ENCODE measurements at places on chromosomes 13 and 19.

DNA sequence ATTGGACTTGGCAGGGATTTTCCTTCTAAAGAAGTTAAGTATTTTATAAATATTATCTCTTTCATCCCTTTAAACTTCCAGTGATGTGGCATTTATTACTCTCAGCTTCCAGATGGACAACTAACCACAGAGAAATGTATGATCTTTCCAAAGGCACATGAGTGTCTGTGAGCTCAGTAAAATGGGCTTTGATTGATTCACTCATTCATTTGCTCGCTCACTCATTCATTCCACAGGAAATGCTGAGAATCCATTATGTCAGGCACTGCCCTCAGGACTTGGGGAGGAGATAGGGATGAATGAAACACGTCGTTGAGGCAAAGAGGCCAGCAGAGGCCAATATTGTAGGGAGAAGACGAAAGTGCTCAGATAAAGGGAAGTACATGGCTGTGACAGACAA, 359.3 kb downstream of the EFNB2 start:
- DNase-seq = no peak

- no peak for DNase-seq
Observed at GRCh38 chr13:90089051-90089450, 1258.4 kb upstream of the MIR17HG start.

DNA sequence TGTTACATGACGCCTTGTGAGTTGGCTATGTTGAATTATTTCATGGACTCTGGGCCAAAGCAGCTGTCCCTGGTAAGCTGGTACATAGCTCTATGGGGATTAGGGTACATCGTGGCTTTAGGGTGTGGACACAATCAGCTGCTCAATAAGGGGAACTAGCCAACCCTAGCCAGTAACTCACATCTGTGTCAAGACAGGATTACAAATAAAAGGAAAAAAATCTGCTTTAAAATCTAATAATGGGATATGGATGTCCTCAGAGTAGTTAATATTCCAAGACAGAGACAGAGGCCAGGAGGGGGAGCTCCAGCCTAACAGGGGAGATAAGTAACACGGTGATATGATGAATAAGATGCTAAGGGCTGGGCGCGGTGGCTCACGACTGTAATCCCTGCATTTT, 21.1 kb upstream of the ZNF766 start:
- peak; percentile 64 for DNase-seq

DNA sequence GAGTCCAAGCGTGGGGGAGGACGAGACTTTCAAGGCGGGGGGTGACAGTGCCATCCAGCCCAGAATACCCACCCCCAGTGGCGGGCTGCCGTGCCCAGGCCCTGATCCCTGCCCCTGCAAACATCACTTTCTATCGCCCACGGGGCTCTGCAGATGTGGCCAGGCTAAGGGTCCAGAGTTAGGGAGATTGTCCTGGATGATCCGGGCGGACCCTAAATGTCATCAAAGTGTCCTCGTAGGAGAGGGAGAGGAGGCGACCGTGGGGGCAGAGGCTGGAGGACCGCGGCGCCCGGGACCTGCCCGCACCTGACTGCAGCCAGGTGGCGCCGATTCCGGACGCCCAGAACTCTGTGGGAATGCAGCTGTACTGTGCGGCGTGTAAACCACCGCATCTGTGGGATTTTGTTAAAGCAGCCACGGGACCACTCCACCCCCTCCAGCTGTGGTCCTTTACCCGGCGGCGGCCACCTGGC, 32.4 kb downstream of the GJA3 start:
- DNase-seq = no peak

GRCh38 chr13:68057836-68058235, 827.7 kb upstream of the PCDH9 start:
- DNase-seq = no peak

DNA sequence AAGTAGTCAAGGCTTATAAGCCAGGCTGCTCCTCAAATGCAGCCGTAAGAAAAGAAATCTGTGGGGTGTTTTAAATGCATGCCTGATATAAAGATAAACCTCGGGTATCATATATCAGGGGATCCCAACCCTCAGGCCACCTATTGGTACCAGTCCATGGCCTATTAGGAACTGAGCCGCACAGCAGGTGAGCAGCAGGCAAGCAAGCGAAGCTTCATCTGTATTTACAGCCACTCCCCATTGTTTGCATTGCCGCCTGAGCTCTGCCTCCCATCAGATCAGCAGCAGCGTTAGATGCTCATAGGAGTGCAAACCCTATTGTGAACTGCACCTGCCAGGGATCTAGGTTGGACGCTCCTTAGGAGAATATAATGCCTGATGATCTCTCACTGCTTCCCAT, 233.5 kb upstream of the SERP2 start:
- no peak for DNase-seq

DNA sequence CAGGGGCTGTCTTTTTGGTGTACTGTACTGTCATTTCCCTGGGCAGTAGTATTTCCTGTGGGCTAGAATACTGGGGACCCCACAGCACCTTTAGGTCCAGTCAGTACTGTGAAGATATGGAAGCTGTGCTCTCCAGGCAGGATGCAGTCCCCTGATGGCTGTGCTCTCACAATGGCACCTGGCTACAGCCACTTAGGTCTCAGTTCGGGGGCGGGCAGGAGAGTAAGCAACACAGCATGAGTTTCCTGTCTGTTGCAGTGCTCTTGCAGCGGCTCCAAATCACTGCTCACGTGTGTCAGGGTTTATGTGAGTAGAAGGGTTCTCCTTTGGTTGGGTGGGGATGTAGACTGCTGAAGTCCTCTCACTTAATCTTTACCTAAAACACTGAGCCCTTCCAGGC, 810.4 kb downstream of the DACH1 start:
- no peak for DNase-seq

DNA sequence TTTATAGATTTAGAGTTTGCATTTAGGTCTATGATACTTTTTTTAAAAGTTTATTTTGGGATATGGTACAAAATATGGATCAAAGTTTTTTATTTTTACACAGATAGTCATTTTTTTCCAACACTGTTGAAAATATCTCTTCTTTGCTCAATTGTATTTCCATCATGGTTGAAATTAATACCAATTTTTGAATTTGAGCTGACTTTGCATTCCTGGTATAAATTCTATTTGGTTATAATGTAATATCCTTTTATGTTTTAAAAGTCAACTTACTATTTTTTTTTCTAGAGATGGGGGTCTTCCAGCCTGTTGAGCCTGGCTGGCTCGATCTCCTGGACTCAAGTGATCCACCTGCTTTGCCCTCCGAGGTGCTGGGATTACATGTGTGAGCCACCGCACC, 620.1 kb downstream of the OLFM4 start:
- no peak for DNase-seq

DNA sequence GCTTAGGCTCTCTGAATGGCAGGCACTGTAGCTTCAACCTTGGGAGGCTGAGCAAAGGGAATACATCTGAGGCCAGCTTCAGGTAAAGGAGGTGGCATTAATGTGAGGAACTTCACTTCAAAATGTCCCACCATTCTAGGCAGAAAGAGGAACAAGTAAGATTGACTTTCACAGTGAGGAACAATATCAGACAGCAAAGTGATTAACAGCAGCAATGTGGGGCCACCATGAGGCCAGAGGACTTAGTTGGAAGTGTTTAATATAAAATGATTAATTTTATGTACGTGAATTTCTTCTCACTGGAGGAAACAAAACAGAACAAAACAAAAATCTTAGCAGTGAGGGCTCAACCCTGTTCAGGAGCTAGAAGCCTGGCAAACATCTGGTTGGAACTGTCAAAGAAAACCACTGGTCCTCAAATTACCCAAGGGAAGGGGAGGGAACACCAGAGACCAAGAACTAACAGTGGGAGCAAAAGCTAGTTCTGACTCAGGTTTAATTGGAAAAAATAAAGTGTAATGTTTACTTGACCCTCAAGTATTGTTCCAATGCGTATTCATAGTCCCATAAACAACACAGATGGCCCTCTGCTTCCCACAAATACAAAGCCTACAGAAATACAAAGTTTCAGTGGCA, 43.9 kb upstream of the FRY start:
- DNase-seq = no peak

- no peak for DNase-seq
Observed at GRCh38 chr19:14401468-14402195, 17.5 kb downstream of the DDX39A start.

DNA sequence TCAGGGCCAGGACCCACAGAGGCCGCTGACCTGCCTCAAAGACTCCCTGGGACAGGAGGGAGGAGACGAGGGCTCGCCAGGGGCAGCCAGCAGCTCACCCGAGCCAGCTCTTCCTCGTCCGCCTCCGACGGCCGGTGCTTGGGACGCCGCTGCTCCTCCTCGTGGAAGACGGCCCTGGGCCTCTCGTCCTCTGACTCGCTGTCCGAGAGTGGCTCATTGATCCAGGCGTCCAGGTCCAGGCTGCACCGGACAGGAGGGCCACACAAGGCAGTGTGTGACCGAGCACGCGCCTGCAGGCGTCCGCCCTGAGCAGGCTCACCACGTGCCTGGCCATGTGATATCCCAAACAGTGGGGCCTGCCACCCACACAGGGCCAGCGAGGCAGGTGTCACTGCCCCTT, 19.8 kb downstream of the IZUMO4 start:
- no peak for DNase-seq

DNA sequence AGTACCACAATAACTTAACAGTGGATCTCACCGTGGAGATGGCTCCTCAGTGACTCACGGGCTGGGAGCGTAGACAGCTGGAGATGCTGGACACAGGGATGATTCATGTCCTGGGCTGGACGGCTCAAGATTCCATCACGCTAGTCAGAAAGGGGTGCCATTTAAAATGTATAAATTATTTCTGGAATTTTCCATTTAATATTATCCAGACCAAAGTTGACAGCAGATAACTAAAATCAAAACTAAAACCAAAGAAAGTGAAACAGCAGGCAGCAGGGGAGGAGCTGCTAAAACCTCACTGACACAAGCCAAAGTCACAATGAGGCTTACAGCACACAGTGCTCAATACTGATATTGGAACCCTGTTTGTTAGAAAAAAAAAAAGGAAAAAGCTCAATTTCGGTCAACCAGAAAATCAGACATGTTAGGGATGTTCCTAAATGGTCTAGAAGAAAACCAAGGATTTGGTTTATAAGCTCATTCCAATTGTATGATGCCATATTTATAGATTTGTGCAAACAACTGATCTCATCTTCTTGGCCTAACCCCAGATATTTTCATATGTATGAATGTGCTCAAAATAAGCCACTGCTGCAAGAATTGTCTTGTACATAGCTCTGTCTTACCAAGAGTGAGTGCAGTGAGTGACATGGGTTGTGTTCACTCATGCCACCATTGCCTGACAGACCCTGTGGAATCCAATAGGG, 111.8 kb downstream of the SACS start:
- no peak for DNase-seq

DNA sequence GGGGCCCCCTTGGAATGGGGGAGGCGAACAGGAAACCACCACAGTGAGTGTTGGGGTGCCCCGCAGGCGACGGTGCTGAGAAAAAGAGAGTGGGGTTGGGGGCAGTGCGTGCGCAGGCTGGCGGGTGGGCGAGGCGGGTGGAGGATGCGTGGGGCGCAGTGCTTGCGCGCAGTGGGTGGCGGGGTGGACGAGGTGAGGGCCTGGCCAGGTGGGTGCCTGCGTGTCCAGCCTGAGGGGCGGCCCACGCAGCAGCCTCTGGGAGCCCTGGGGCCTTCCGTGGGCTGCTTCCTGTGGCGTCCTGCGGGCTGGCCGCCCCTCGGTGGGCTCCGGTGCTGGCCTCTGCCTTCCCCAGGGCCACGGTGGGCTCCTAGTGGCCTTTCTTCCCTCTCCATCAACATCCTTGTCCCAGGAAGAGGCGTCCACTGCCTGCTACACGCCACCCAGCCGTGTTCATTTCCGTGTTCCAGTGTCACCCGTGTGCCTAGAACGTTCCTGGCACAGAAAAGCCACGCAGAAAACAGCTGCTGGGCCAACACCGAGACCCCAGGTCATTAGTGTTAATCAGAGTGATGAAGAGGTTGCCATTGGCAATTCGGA, 7.1 kb downstream of the ATP11A start:
- DNase-seq = no peak

DNA sequence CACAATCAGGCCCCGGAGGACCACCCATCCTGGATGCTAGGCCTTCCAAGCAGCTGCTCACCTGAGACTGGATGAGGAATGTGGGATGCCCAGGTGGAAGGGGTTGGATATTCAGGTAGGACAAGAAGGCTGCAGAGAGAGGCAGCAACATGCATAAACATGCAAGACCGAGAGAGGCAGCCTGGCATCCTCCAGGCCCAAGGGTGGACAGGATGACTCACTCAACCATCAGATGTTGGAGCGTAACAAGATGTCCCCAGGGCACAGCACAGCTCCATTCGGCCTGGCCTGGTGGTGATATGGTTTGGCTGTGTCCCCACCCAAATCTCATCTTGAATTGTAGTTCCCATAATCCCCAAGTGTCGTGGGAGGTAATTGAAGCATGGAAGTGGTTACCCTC, 10.0 kb upstream of the CABP5 start:
- no peak for DNase-seq

- no peak for DNase-seq
Observed at GRCh38 chr19:7602240-7602934, 6.7 kb downstream of the CAMSAP3 start.

DNA sequence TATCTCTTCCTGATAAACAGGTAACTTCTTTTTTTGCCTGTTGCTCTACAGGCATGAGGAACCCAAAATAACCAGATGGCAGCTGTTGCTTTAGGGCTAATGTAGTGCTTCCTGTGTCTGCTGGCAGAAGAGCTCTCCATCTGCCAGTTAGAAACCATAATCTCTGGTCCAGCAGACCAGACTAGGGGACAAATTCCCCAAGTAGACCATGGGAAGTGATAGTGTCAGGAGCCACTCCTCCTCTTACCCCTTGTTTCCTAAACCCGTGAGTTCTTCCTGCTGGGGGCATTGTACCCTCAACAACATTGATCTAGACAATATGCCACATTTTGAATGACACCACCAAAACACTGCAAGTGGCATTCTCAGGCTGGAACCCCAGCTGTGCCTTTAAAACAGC, 135.9 kb downstream of the DLEU7 start:
- no peak for DNase-seq

GRCh38 chr13:80866921-80867320, 526.0 kb upstream of the SPRY2 start:
- DNase-seq = no peak

DNA sequence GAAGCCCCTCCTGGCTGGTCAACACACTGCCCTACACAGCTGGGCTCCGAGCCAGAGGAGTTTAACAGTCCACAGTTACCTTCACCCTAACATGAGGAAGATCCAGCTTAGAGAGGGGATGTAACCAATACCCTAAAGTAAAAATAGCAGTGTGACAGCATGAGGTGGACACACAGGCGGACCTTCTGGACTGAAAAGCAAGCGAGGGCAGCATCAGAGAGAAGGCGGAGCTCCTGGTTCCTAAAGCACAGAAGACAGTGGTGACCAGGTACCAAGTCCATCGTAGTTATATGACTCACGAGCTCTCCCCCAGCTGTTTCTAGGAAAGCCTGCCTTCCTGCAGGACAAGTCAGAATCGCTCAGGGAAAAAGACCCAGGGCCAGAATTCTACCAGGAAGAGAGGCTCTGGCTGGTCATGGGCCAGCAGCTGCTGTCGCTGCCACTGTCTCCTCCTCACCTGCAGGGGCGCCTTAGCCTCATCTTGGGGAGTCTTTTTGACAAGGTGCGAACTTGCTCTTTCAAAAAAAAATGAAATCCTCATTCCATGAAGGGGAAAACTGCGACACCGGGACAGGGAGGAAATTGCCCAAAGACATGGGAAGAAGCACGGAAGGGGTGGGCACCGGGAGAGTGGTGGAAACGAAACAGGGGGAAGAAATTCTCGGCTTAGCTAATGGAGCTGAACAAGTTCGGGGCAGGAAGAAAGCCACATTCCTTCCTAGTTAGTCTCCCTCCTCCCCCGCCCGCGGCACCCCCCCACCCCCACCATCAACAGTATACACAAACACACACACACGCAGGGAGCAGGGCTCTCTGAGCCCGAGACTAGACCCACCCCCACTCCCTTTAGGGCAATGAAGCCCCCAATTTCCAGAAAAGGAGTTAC, 1.7 kb downstream of the ELL start:
- peak; percentile 78 for DNase-seq

GRCh38 chr19:30175987-30176386, 196.2 kb upstream of the ZNF536 start:
- no peak for DNase-seq
